ENCODE measurements at places on chromosomes 7 and 10.

DNA sequence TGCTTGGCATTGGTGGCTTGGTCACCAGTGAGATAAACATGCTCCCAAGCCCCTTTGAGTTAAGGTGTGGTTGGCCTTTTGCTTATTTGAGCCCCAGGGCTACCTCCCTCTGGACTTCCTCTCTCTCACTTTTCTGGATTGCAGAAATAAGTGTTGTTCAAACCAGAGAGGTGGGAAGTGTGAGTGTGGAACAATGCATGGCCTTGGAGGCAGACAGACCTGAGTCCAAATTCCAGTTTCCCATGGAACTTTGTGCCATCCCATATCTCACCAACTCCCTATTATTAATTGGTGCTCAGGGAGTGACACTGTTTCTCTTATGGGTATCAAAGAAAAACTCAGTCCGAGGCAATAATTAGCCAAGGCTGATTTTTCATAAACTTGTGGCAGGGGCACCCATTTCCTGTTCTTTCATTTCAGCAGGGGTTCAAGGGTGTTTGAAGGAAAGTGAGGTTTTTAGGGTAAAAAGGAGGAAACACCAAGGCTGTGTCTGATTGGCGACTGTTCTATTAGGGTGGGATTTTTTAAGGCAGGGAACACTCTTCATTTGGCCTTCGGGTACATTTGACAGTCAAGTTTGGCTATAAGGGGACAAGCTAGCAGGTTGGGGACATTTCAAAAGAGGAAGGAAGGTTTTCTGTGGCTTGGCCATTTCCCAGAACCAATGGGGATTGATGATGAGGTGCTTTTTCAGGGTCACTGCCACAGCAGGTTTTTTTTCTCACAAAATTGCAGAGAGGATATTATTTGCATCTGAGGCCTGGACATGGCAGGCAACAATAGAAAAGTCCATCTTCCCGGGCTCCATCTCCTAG, 148.8 kb upstream of the NPY start:
- DNase-seq, result no peak

DNA sequence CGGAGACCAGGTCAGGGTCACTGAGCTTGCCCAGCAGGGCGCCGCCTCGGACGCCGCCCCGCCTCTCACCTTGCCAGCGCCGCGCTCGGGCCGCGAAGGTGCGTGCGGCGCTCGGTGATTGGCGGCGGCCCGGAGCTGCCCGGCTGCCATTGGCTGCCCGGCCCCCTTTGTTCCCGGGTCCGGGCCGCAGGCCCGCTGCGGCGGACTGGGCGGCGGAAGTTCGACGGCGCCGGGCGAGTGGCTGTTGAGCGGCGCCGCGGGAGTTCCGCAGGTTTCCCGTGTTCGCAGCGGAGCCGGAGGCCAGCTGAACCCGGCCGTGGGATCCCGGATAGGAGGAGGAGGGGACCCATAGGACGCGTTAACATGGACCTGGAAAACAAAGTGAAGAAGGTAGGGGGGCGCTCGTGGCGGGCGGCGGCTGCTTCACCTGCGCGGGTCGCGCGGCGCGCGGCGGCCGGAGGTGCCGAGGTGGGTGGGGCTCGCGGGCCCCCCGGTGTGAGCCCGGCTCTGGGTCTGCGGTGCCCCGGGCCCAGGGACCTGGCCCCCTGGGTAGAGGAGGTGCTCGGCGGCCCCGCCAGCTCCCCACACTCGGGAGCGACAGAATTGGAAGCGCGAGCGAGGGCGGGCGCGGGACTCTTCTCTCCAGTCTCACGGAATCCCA, at the start of gene TES:
TES (plus strand) TSS at position 195 of the 661 bp plus-strand sequence; CDS start at position 364, 169 bp downstream.
- DNase-seq, result no peak

- DNase-seq, result no peak
Measured at GRCh38 chr7:149720372-149721083, 52.9 kb downstream of the ZNF467 start.

- DNase-seq, result peak; percentile 63
Measured at GRCh38 chr10:124642088-124642710, 102.0 kb downstream of the FAM53B start.

DNA sequence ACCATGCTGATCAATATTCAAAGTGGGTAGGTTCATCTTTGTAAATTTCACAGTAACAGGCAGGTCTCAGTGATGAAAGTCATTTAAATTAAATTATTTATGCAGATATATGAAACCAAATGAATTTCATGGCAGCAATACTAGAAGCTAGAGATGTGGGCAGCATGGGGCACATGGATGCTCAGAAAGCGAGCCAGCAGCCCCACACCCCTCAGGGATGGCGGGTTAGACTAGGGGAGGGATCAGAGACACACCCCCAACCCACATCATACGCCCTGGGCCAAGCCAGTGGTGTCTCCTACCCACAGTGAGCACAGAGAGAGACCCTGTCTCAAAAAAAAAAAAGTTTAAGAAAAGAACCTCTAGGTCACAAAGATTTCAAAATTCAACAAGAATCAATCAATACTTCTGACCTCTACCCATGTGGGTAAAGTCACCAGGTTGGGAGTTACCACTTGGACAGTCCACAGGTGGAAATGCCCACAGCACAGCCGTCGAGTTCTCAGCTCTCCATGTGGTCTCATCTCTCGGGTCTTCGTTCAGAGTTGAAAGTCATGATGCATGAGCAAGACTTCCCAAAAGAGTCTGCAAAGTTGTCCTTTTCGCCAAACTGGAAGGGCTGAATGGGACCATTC, 79.3 kb upstream of the PPP2R2D start:
- no peak for DNase-seq

DNA sequence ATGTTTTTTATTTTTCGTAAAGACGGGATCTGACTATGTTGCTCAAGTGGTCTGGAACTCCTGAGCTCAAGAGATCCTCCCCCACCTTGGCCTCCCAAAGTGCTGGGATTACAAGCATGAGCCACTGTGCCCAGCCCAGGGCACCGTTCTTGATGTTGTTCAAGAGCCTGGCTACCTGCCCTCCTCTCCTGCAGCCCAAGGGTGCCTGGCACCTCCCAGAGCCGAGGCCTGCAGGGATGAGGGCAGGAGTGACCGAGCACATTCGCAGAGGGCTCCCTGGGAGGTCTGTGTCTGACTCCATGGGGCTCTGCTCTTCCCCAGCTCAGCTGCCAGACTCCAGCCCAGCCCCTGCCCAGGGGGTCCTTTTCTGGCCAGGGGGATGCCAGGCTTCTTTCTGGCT, 15.4 kb downstream of the SH2B2 start:
- no peak for DNase-seq

DNA sequence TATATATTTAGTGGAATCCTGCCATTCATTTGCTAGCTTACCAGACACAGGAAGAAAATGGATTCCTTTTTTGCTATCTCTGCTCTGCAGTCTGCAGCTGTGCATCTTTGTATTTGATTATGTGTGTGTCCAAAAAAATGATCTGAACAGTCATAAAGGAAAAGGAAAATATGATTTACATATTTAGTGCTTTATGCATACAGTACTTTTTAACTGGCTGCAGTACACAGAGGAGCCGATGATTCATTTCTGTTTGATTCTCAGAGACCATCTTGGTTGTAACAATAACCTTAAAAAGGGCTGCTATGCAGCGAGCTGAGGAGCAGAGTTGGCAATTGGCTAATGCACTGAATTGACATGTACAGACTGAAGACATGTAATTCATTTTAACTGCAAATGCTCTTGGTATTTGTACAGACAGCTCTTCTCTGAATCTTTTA, 151.3 kb upstream of the FZD1 start:
- no peak for DNase-seq

- DNase-seq, result peak; percentile 28
Measured at GRCh38 chr7:143289421-143289820, 1.3 kb downstream of the CASP2 start.

DNA sequence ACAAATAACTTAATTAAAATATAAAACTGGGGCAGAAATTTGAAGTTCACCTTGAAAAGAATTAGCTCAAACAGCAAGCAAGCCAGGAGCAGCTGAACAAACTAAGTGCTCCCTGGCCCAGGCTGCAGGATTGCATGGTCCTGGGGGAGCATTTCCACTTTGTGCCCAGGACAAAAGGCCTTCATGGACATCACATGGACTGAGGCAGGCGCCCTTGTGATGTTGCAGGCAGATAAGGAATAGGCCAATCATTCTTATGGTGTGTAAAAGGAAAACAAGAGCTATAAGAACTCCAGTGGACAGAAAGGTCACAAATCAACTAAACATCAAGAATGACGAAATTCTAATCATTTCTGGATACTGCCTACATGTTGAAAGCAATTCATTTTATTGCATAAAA, 17.5 kb upstream of the TECTB start:
- DNase-seq, result no peak

GRCh38 chr7:143979998-143980397, 20.1 kb upstream of the OR6B1 start:
- DNase-seq, result no peak

GRCh38 chr7:71687286-71687685, 555.3 kb downstream of the GALNT17 start:
- no peak for DNase-seq

DNA sequence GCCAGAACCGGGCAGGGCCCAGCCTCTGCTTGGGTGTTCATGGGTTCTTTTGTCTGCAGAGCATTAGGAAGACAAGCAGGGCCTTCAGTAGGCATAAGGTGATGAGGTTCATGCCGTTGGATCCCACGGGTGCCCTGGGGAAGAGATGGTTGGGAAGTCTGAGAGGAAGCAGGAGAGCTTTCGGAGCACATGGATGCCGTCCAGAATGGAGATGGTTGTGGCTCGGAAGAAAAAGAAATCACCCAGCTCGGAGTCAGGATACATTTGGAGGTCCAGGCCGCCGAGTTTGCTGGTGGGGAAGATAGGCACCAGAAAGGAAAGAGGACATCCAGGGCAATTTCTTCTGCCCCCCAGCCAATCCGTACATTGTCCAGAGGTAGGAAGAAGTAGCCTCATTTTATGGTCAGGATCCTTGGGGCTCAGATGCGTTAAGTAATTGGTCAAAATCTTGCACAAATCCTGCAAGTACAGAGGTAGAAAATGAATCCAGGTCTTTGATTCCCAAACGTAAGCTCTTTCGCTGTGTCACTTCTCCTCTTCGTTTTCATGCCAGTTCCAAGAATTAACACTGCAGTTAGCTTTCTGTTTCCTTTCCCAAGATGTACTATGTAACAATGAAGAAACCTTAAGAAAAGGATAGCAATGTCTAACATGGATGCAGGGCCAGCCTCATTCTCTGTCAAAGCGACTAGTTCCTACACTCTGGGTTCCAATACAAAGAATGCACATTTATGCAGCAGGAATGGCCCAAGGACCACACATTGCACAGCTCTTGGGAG, 147.8 kb upstream of the KLF6 start:
- DNase-seq, result no peak

- no peak for DNase-seq
Measured at GRCh38 chr7:26468625-26469024, 177.0 kb downstream of the SNX10 start.

DNA sequence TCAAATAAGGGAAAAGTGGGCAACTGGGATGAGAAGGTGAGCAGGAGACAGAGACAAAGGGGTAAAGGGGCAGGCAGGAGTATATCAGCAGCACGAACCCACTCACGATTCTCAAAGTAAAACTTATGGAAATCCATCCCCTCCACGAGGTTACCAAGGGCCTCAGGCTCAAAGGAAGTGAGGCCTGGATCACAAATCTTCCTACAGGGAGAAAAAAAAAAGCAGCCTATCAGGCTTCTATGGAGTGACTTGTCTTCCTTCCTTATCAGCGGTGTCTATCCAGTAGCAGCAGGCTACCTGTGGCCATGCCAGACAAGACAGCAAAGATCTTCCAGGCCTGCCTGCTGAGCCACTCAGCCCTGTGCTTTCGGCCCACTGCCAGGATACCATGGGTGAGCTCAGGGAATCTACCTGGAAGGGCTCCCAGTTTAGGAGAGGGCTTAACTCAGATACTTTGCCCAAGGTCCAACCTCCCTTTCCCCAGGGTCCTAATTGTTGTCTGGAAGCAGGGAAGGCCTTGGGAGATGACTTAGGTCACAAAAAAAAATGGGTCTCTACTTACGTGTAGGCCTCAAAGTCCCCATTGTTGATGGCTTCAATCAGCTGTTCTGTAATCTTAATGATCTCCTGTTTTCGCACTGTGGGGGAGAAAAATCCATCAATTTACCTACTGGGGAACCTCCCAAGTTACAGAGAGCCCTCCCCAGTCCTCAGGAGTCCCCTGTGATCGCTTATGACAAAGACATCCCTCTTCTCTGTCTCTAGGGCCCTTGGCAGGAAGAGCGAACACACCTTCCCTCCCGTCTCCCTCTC, 5.7 kb upstream of the NDST2 start:
- DNase-seq, result no peak

DNA sequence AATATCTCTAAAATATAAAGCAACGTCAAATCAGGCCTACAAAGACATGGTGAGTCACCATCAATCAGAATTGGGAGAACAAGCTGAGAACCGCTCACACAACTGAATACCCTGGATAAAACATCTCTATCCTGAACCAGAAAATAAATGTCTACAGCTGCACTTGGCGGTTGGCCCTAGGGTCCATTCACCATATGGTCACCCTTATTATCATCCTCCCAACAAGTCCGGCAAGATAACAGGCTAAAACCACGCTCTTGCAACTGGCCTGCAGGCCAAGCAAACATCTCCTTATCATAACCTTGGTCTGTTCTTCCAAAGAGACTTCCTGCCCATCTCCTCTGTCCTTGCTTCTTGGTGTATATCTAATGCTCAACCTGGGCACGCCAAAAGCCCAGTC, 310.7 kb downstream of the CALN1 start:
- DNase-seq, result no peak

- DNase-seq, result no peak
Measured at GRCh38 chr10:49478819-49479218, 60.1 kb downstream of the ERCC6 start.

- no peak for DNase-seq
Measured at GRCh38 chr7:9961161-9961922, 1012.3 kb upstream of the PHF14 start.

DNA sequence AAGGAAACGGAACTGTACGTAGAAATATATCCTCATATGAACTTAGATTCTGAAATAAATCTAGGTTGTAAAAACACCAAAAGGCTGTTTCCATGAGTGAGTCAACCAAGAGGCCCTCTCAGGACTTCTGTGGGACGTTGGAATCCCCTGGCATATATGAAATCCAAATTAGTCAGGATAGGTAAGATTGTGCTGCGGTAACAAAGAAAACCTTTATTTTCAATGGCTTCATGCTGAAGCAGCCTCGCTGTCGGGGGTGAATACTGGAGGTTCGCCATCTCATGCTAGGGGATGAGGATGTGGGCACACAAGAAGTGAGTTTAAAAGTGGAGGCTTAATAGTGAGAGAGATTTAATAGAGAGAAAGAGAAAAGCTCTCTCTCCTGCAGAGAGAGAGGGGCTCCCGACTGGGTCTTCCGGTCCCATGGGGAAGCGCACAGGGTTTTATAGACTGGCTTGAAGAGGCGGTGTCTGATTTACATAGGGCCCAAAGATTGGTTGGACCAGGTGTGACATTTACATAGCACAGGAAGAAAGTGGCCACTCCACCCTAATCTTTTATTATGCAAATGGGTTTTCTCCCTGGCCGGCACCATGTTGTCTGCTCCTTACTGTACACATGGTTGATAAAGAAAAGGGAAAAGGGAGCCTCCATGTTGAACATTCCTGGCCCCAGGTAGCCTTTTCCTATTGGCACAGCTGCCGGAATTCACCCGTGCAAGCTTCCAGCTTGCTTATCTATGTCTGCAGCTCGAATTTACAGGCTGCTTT, 52.3 kb upstream of the SEPHS1 start:
- DNase-seq, result no peak

- no peak for DNase-seq
Measured at GRCh38 chr7:24756545-24757352, 515 bp downstream of the GSDME start.

GRCh38 chr10:117780411-117780810, 237.9 kb downstream of the EMX2 start:
- no peak for DNase-seq

- no peak for DNase-seq
Measured at GRCh38 chr10:4303045-4303444, 518.0 kb upstream of the KLF6 start.
